ENCODE measurements at places on chromosomes 3 and 15.

DNA sequence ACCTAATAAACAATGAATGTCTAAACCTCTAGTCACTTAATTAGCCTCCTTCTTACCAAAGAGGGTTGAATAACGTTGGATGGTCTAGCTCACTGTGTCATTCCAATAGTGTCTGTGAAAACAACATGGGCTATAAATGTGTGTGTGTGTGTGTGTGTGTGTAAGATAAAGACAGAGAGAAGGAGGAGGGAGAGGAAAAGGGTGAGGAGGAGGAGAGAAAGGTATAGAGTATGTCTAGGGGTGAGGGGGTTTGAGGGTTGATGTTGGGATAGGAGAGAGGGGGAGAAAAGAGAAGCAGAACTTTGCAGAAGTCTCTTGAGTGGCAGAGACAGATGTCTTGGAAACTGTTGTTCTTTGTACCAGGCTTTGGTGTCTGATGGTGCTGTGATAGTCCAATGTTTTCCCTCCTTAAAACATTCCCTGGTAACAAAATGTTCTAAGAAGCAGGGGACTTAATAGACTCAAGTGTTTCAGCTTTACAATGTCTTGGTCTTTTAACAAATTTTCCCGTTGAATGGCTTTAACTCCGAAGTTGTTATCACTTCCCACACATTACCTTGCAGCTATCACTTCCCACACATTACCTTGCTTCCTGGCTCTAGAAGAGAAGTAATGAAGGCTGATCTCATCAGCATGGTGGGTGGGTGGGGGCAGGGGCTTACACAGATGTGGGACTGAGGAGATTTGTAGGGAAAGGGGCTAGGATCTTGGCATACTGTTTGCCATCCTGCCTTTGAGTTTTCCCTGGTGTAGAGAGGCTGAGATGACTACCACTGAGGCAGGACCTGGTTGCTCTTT is 57.8 kb upstream of the ETV5 start:
- no peak for DNase-seq

GRCh38 chr3:194141415-194142155 is 5.6 kb downstream of the HES1 start:
- peak; percentile 19 for DNase-seq

GRCh38 chr15:52730173-52730572 is 51.0 kb upstream of the ATOSA start:
- no peak for DNase-seq

- no peak for DNase-seq
Observed at GRCh38 chr15:77702211-77702957, 69.7 kb upstream of the LINGO1 start.

DNA sequence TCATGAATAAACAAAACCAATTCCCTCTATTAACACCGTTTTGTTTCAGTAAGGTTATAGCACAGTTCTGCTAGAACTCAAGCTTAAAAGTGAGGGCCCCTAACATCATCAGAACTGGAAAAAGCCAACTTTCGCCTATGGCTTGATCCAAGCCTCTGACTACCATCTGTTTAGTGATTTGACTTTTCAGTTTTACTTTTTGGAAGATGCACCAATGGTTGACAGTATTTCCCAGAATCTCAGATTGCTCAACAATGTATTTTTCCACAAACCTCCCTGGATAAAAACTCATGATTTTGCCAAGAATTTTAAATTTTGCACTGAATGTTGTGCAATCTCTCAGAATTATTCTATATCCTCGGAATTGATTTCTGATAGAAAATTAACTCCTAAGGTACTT is 190.7 kb downstream of the LSAMP start:
- DNase-seq = no peak

DNA sequence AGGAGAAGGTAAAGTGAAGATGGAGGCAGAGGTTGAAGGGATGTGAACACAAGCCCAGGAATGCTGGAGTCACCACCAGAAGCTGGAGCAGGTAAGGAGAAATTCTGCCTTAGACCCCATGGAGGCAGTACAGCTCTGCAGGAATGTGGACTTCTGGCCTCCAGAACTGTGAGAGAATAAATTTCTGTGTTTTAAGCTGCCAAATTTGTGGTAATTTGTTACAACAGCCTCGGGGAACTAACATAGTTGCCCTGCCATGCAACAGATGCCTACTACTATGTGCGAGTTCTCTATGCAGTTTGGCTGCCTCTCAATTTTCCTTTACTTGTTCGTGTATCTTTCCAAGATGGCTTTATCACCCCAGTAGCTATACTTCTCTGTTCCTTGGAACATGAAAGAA is 394.1 kb downstream of the TUSC7 start:
- no peak for DNase-seq

GRCh38 chr3:61809879-61810278 is 248.5 kb downstream of the PTPRG start:
- DNase-seq = no peak

DNA sequence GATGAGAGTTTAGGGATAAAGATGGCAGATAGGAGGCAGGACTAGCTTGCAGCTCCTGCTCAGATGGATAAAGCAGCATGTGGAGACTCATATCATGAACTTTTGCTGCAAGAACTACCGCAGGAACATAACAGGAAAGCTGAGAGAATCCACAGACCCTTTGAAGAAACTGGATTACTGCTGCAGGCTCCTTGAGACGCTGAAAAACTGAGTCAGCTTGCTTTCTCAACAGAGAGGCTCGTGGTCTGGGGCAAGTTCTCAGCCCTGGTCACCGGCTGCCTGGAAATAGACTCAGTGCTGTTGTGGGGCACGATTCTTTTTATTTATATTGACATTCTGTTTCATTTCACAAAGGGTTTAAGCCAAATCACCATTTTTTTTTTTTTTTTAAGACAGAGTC is 28.8 kb upstream of the TRIM59 start:
- no peak for DNase-seq

- DNase-seq = no peak
Observed at GRCh38 chr15:91854639-91854990, 1.1 kb downstream of the SLCO3A1 start.

DNA sequence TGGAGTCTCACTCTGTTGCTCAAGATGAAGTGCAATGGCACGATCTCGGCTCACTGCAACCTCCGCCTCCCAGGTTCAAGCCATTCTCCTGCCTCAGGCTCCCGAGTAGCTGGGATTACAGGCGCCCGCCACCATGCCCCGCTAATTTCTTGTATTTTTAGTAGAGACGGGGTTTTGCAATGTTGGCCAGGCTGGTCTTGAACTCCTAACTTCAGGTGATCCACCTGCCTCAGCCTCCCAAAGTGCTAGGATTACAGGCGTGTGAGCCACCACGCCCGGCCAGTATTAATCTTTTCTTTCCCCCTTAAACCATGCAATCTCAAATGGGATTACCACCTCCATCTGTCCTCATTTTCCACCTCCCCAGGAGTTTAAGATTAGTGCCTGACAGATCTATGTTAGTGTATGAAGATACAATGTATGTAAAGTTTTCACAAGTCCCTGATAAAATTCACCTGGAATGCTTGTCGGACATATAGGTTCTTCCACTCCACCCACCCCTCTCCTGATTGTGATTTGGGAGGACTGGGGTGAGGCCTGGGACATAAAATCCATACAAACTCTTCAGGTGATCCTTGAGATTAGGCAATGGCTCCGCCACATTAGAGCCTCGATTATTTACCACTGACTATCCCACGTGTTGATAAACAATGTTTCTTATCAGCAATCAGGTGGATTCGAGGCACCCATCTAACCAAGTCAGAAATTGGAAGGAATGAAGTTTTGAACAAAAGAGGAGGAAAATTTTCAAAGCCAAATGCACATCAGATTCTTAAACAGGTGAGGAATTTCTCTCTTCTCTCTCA is 1.2 kb downstream of the PARL start:
- no peak for DNase-seq

DNA sequence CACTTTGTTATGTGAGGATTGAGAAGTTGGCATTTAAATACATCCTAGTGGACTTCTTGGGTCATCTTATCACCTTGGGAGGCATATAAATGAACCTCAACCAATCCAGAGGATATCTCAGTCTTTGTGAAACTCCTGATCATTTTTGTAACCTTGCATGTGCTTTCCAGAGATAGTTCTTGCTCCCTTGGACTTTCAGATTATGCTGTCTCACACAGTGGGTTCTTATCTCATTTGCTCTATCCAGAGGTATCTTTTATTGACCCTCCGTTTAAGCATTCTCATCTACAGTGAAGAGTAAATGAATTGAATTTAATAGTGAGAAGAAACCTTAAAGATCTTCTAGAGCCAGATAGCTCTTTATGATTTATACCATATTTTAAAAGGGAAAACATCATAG is 10.4 kb downstream of the ARMC8 start:
- DNase-seq = no peak

DNA sequence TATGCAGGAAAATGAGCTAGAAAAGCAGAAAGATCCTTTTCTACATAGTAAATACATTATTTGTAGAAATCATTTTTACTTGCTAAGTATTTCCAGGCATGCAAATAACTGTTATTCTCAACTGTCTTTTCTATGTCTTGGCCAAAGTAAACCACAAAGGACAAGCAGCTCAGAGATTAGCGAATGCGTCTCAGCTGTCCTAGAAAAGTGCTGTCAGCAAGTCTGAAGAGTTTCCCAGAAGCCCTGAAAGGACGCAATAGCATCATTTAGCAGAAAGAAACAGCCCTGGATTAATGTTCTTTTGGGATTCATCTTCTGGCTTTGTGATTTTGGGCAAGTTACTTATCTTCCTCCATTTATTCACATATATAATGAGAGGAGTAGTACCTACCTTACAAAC is 100.3 kb downstream of the ZIC1 start:
- no peak for DNase-seq

GRCh38 chr3:100591411-100591810 is 18.0 kb upstream of the ADGRG7 start:
- DNase-seq = no peak

DNA sequence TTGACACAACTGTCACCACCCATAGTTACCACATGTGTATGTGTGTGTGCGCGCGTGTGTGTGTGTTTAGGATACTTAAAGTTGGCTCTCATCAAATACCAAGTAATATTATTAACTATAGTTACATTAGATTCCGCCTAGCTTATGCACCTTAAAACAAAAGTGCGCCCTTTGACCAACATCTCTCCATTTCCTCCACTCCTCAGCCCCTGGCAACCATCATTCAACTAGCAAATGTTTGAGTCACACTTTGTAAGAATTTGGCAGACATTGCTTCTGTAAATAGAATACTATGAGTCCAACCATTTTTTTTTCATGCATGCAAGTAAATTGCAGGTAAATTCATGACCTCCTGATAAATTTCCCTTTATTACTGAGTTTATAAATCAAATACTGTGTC is 169.3 kb downstream of the GBE1 start:
- DNase-seq = no peak

DNA sequence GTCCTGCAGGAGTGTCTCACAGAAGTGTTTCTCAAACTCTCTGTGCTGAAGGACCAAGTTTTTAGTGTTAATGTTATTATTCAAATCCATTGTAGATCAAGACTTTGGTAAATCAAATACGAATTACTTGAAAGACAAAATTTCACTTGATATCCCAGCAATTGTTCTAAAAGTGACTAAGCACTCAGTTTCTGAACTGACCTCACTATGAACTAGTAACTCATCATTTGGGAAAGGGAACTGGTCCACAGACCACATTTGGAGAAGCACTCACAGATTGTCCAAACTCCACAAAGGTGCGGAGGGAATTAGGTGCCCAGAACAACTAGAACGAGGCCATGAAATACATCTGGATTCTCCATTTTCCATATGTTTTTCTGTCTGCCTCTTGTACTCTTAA is 25.6 kb downstream of the FAM43A start:
- DNase-seq = no peak

DNA sequence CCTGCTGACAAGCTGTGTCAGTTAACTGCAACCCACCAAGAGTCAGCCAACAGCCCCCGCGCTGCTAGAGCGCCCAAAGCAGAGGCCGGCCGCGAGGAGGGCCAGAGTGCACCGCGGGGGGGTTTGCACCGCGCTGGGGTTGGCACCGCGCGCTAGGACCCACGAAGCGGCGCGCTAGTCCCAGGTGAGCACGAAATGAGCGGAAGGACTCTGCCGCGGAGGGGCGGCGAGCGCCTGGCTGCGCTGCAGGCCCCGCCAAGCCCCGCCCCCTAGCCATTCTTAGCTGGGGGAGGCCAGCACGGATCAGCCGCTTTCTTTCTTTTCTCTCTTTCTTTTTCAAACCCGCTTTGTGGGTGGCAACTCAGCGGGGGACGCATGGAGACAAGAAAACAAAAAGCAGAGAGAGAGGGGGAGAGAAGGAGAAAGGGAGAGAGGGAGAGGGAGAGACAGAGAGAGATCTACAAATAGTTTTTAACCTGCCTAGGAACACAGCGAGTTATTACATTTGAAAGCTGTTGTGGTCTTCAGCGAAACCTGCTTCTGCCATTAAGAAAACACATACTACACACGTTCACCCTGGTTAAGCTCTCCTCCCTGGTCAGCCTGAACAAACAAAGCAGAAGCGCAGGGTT is 6.9 kb upstream of the FOXB1 start:
- DNase-seq = no peak

DNA sequence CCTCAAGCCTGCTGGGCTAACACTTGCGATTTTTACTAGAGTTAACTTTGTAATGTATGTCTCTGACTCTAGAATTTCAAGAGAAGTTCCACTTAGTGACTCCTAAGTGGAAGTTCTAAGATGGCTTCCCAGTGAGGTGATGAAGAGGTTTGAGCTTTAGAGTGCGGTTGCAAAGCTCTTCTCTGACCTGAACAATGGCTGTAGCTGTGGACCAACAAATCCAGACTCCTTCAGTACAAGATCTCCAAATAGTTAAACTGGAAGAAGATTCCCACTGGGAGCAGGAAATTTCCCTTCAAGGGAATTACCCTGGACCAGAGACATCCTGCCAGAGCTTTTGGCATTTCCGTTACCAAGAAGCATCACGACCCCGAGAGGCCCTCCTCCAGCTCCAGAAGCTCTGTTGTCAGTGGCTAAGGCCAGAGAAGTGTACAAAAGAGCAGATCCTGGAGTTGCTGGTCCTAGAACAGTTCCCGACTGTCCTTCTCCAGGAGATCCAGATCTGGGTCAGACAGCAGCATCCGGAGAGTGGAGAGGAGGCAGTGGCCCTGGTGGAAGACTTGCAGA is 22.3 kb downstream of the WDR73 start:
- DNase-seq = no peak

DNA sequence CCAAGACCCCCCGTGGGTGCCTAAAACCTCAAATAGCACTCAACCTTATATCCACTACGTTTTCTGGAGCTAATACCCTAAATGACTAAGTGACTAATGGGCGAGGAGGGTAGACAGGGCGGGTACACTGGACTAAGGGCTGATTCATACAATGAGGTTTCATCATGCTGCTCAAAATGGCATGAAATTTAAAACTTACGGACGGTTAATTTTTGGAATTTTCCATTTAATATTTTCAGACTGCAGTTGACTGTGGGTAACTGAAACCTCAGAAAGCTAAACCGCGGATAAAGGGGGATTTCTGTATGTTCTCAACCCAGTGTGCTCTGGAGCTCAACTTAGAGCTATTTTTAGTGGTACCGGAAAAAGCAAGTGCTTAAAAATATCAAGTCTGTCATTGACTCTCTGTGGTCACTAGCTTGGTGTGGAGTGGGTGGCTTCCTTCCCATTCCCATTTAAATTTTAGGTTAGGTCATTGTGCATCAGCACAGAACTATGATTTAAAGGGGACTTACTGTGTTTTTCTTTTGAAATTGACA is 72.9 kb downstream of the LRRC28 start:
- DNase-seq = no peak

- no peak for DNase-seq
Observed at GRCh38 chr3:142237891-142238290, 12.5 kb upstream of the GK5 start.

- no peak for DNase-seq
Observed at GRCh38 chr3:67635806-67636205, 18.6 kb downstream of the SUCLG2 start.

- no peak for DNase-seq
Observed at GRCh38 chr3:88617283-88617682, 467.5 kb downstream of the C3orf38 start.

All from activated naive CD4-positive, alpha-beta T cell (primary cell).